Right lung (tissue), 10 donors: ENCODE measurements at places on chromosomes 11 and 22. TPM values are rescaled to one million over a fixed set of nuclear protein-coding genes. Genes with fewer than 3 reads are reported as not detected.

Gene SAA4
- not detected for polyA plus RNA-seq

Gene BEST1
- 4.2 TPM for polyA plus RNA-seq

Gene ANO5
- 1.9 TPM for polyA plus RNA-seq

Gene JRKL
- 27.5 TPM for polyA plus RNA-seq

Gene KRTAP5-1
- not detected for polyA plus RNA-seq

Gene PHRF1
- 28.3 TPM for polyA plus RNA-seq

Gene BACE1-AS
- 21.6 TPM for polyA plus RNA-seq

Gene SMDT1
- 91.0 TPM for polyA plus RNA-seq

Gene SPTBN2
- polyA plus RNA-seq: 10.8 TPM

Gene DRD4
- 1.4 TPM for polyA plus RNA-seq

Gene RFPL3
- polyA plus RNA-seq: not detected

Gene OR4B1
- polyA plus RNA-seq: not detected

Gene TRIM29
- polyA plus RNA-seq: 0.81 TPM

Gene RASD2
- 1.1 TPM for polyA plus RNA-seq

Gene C22orf39
- 38.2 TPM for polyA plus RNA-seq

Gene POLD3
- 35.3 TPM for polyA plus RNA-seq

Gene CARD16
- polyA plus RNA-seq: 22.8 TPM

Gene HORMAD2
- 0.07 TPM for polyA plus RNA-seq

Gene PRR33
- polyA plus RNA-seq: 0.47 TPM

Gene FCHSD2
- polyA plus RNA-seq: 47.7 TPM

DNA sequence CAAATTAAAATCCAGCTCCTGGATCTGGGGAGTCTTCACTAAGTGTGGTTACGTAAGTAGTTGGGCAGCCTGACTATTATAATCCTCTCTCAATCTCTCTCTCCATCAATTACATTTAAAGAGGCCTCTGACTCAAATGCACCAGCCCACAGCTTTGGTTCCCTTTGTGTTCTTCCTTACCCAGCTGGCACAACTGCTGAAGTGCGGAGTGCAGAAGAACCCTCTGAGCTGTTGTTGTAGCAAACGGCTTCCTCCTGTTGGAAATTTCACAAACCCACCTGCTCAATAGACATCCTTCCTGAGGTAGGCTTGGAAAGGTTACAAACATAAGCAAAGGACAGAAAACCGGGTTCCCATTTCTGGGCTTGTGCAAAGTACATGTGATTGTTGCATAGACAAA lies 17.0 kb upstream of the SORL1 start:
- no peak for DNase-seq

DNA sequence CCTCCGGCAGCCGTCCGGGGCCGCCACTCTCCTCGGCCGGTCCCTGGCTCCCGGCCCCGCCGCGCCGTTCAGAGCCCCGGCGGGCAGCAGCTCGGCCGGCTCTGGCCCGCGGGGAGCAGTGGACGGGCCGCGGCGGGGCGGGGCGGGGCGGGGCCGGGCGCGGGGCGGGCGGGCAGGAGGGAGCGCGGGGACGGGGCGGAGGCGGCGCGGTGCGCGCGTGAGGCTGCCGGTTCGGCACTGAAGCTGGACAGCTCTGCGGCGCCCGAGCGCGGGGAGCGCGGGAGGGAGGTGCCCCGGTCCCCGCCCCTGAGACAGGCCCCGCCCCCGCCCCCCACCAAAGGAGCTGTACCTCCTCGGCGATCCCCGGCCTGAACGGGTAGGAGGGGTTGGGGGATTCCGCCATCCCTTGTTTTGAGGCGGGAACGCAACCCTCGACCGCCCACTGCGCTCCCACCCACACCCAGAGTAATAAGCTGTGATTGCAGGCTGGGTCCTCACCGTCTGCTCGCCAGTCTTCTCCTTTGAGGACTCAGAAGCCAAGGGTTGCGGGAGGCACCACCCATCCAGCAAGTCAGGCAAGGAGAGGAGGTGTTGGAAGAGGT lies at the start of gene DRD2:
Gene DRD2 (minus strand): TSS at position 239 of the 602 bp plus-strand sequence. CDS start 50,747 bp downstream, outside the sequence.
- no peak for DNase-seq

- DNase-seq: peak; percentile 38
Observed at GRCh38 chr11:59173080-59173963, 1.4 kb downstream of the DTX4 start.

GRCh38 chr11:104630352-104630751 lies 267.9 kb downstream of the CASP12 start:
- DNase-seq: no peak

DNA sequence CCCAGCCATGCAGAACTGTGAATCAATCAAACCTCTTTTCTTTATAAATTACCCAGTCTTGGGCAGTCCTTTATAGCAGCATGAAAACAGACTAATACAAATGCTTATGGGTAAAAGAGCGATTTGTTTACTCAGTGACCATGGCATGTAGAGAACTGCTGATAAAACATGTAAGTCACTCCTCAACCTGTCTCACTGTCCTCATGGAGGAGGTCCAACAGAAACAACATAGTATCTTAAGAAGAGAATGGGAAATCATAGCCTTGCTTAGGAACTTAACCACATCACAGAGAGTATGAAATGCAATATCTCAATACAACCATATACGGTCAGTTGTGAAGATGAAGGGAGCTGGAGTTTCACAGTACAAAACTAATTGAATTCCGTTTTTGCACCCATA lies 1734.0 kb upstream of the RAG2 start:
- no peak for DNase-seq

- peak; percentile 45 for DNase-seq
Observed at GRCh38 chr11:69088676-69089146, 40.0 kb downstream of the TPCN2 start.

- no peak for DNase-seq
Observed at GRCh38 chr11:59813364-59813763, 2.8 kb upstream of the MRPL16 start.

DNA sequence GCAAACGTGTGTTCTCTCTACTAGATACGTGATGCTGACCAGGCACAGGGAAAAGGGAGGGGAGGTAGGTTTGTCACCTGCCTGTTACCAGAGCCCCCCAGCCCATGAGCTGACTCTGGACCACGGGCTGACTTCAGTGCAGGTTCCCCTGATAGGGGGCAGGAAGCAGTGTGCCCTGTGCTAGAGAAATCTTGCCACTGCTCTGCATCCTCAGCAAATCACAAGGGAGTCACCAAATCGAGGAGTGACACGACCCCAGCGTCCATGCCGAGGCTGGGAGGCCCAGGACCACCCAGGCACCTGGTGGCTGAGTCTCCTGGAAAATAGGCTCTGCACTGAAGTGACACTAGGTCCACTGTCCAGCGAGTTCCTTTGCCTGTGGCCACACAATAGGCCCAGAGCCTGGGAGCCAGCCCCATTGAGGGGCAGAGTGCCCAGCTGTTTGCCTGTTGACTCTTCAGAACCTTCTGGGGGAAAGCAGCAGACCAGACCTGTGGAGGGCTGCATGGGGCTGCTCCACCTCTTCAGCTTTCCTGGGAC lies 99.3 kb downstream of the CTTN start:
- DNase-seq: no peak

DNA sequence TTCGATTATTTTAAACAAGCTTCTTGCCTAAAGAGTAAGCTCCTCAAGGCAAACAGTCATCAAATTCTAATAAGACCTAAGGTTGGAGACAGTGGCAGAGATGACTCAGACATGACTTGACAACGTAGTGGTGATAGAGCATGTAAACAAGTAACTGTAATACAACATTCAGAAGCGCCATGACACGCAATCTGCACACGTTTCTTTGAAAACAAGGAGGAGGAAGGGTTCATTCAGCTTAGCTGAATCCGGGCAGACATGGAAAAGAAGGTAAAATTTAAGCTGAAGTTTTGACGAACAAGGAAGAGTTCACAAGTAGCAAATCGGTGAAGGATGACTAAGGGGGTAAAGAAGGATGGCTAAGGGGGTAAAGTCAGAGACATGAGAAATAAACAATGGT lies 152.4 kb upstream of the ZC3H12C start:
- DNase-seq: no peak

GRCh38 chr11:43923406-43924111 lies 18.9 kb upstream of the C11orf96 start:
- peak; percentile 80 for DNase-seq

- no peak for DNase-seq
Observed at GRCh38 chr11:128400382-128401203, 186.8 kb downstream of the ETS1 start.

GRCh38 chr11:7890417-7891172 lies 40.5 kb downstream of the OR10A6 start:
- no peak for DNase-seq

DNA sequence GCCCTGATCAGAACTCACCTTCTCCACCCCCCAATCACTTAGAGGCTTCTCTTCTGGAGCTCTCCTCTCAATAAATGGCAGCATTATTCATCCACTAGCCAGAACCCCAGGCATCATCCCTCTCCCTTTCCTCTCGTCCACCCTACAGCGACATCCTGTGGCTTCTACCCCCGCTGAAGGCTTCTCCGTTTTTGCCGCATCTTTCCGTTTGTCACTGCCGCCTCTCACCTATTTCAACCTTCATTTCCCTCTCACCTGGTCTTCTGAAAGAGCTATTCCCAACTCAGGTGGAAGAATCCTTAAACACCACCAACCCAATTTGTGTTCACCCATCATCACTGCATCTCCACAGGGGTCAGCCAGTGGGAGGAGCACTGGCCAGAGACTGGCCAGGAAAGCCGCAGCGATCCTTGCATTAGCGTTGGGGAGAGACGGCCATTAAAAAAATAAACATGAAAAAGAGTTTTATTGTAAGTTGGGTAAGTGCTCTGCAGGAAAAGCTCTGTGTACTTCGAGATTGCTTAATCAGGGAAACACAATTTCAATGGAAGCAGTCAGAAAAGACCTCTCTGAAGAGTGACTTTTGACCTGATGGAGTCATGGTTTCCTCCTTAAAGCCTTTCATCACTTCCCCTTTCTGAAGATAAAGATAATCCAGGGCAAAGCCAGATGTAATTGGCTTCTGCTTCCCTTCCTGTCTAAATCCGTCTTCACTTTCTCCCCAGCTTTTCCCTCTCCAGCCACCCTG lies 36.7 kb downstream of the SPATA19 start:
- no peak for DNase-seq

DNA sequence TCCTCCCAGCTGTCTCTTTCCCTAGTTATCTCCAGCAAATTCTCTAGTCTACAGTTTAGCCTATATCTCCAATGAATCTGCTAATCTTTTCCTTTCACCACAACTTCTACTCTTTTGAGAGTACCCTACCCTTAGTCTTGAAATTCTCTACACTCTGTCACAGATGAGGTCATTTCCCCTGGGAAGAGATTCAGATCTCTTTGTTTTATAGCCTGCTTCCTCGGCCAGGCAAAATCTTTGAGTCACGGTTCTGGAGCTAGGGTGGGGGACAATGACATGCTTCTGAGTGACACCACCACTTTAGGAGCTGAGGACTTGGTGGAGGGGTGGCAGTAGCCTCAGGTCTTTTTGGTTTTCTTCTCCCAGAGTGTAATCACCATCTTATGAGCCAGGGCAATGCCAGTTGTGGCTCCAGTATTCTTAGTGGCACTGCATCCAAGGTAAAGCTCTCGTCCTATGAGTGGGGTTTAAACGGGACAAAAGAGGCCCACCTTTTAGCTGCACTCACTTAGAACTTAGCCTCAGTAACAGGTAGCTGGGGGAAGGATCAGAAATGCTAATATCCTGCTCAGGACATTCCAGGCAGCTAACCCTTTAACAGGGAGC lies 98.5 kb upstream of the RRM1 start:
- DNase-seq: no peak

- DNase-seq: no peak
Observed at GRCh38 chr11:11284481-11284880, 68.6 kb downstream of the CSNK2A3 start.

- DNase-seq: no peak
Observed at GRCh38 chr11:5608808-5609207, 12.4 kb downstream of the TRIM6 start.

GRCh38 chr11:58691675-58692074 lies 40.1 kb downstream of the GLYAT start:
- no peak for DNase-seq

DNA sequence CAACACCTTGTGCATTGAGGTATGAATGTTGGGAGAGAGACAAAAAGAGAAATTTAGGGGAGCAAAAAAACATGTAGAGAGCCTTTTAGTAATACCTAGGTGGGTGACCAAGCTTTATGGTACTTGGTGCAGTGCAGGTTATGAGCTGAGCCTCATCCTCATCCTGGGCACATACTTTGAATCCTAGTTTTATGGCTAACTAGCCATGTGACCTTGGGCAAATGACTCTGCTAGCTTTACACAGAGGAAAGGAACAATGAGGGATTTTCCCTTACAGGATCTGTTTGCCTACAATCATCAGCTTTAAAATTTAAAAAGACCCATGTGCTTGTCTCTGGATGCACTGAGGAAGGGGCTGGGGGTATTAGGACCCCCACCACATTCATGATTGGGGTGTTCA lies 187.8 kb upstream of the ISX start:
- DNase-seq: no peak

- DNase-seq: no peak
Observed at GRCh38 chr22:22700631-22701030, 56.2 kb downstream of the GGTLC2 start.

DNA sequence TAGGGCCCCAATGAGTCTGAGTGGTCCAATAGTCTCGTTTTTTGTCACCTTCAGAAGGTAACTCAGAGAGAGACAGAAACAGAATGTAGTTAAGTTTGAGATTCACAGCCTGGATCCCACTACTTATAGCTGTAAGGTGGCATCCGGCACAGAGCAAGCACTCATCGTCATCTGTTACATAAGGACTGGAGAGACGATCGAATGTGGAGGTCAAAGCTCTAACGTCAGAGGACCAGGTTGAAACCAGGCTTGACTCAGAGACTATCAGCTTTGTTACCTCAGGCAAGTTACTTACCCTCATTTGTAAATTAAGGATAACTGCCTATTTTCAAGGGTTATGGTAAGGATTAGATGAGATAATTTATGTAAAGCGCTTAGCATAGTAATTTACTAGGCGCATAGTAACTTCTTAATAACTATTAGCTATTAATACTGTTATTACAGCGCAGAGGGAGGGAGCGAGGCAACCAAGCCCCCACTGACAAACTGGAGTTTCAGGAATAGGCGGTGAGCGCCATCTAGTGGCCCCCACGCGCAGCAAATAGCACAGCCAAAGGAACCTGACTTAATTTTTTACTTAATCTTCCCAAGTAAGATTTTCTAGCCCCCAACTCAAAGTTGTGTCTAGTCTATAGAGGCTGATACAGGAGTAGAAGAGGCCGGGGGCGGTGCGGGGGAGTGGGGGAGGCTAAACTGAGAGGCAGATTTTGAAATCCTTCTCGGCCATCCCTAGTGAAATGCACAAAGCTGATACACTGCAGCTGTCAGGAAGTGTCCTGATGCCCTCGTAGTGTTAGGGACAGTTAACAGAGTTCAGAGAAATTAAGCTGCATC lies 29.0 kb upstream of the API5 start:
- peak; percentile 35 for DNase-seq

GRCh38 chr11:133064152-133064877 lies 468.0 kb downstream of the OPCML start:
- DNase-seq: peak; percentile 84

GRCh38 chr11:8297781-8298440 lies 34.2 kb upstream of the LMO1 start:
- DNase-seq: no peak

DNA sequence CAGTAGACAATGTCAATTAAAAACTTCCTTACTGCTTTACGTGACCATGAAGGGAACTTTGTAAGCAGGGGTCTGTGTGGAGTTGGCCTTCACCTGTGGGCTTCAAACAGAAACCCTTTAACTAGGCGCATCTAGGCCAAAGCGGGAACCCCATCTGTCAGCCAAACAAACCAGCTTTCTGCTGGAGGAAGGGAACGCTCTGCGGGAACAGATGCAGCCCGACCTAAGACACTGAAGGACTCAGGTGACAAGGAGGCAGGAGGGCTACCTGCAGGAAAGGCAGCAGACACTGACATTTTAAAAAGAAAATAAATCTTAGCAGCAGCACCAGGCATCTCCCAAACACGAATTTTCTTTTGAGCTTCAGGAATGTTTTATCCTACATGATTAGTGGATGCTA lies 78.4 kb downstream of the CADM1 start:
- DNase-seq: no peak
